ENCODE measurements at places on chromosomes 13 and 19.

GRCh38 chr13:19268331-19268730, 86.7 kb upstream of the TUBA3C start:
- DNase-seq, result no peak

- DNase-seq, result no peak
Measured at GRCh38 chr13:30725326-30726085, 9.8 kb upstream of the ALOX5AP start.

DNA sequence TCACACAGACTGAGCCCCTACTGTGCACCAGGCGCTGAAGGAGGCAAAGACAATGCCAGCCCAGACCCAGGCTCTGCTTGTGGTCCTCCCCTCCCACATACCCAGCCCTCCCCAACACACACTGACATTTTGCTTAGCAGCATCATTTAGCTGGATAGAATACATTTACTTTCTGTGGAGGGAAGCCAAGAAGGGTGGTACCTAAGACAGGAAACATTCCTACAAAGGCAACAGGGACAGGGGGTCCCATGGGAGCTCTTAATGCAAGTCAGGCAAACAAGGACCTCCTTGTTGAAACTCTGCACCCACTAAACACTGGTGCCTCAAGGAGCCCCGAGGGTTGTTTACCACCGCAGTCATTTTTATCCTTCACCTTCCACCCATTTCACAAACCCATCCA, 77.0 kb upstream of the ZNF507 start:
- DNase-seq, result no peak

- no peak for DNase-seq
Measured at GRCh38 chr13:105345730-105346129, 1189.7 kb downstream of the EFNB2 start.

DNA sequence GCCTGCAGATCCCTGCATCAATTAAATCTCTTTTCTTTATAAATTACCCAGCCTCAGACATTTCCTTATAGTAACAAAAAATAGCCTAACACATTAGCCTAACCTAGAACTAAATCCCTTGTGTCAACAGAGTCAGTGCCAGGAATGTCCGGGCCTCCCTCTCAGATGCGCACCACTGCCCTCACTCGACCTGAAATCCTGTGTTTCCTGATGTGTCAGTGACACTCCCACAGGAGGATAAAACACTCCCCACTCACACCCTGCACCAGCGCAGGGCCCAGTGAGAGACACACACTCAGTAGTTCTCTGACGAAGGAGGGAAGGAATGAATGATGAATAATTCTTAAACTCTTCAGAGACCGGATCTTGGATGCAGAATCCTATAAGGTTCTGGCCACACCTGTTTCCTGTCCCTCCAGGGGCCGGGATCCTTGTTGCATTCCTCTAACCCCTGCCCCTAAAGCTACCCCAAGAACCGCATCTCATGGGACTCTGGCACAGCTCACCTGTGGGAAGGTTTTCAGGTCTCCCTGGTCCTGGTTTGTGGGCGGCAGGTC, 3.1 kb downstream of the CEACAM3 start:
- no peak for DNase-seq
